ENCODE measurements at places on chromosomes 7 and 10.

DNA sequence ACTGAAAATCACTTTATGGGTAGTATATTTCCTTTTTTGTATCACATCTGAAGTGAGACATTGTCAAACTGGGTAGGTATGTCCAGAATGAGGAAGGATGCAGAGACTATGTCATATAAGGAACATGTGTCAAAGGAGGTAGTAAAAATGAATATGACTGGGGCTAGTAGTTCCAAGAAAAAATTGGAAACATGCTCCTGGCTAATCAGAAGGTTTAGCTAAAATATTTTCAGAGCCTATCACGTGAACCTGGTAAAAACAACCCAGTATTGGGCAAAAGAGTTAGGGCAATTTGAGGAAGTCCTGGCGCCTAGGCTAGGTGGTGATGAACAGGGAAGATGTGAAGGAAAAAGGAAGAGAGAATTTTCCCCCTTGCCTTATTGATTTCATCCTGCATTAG lies 26.4 kb downstream of the ENTPD1 start:
- DNase-seq: no peak

DNA sequence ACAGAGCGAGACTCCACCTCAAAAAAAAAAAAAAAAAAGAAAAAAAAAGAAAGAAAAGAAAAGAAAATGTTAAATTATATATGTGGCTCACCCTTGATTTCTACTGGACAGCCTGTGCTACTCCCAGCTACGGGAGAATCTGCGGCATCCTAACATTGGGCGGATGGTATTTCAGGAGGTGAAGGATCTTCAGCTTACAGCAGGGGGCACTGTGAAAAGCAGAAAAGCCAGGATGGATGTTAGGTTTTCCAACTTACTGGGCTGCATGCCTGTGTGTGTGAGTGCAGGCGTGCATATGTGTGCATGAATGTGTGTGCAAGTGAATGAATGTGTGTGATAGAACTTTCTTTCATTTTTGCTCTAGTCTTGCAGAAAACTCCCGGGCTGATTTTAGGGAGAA lies 1066.5 kb downstream of the TYW1 start:
- DNase-seq: no peak

GRCh38 chr10:126781450-126782216 lies 111.1 kb upstream of the C10orf90 start:
- no peak for DNase-seq

DNA sequence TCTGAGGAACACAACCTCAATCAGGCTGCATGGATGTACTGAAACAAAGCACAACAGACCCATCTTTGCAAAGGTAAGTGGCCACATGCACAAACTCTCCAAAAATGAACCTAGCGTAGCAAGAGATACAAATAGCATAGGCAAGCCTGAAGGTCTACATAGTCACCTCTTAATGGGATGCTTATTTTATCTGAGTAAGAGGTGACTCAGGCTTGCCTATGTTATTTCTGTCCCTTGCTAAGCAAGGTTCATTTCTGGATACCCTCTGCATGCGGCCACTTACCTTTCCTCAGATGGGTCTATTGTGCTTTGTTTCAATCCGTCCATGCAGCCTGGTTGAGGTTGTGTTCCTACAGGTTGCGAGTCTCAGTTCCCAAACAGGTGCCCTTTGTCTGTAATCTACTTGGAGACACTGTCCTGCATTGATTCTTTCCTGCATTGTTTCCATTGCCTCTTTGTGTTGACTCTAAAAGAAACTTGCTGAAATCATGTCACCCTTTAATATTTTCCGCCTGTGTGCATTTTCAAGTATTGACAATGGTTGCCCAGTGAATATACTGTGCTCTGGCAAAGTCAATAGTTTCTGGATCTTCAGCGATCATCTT lies 291.8 kb upstream of the LYZL1 start:
- no peak for DNase-seq

- no peak for DNase-seq
Observed at GRCh38 chr10:16449454-16449853, 12.6 kb downstream of the PTER start.

- peak; percentile 2 for DNase-seq
Observed at GRCh38 chr10:8331896-8332729, 277.6 kb downstream of the GATA3 start.

- no peak for DNase-seq
Observed at GRCh38 chr7:52565974-52566373, 469.5 kb upstream of the POM121L12 start.

GRCh38 chr7:75980430-75981202 lies 13.8 kb downstream of the TMEM120A start:
- DNase-seq: no peak

GRCh38 chr10:100531761-100532160 lies 2.1 kb upstream of the NDUFB8 start:
- DNase-seq: no peak

- peak; percentile 48 for DNase-seq
Observed at GRCh38 chr10:73529089-73529832, 33.4 kb upstream of the PPP3CB start.

DNA sequence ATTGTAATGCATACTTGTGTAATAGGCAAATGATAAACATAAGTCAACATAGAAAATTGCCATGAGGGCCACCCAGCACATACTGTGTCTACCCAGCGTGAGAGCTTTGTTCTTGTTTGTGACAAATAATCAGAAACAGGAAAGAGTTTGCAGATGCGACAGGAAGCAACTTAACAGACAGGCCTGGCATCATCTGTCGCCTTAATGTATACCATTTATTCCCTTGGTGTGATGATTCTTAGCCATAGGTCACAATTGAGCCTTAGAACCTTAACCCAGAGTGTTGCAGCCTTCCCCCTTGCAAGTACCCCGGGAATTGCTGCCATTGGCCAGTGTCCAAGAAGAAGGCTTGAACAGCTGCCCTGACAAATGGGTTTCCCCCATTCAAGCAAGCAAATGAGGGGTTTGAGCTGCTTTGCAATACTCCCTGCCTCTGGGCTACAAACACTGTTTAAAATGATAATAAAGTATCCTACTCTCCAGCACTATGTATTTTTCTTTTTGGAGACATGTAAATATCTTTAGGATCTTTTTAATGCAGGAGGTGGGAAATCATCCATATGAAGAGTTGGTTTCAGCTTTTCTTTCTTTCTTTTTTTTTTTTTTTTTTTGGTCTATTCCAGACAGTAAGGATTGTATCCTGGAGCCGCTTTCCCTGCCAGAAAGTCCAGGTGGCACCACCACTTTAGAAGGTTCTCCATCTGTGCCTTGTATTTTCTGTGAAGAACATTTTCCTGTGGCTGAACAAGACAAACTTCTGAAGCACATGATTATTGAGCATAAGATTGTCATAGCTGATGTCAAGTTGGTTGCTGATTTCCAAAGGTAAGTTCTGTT lies 80.0 kb downstream of the ZNF277 start:
- no peak for DNase-seq

DNA sequence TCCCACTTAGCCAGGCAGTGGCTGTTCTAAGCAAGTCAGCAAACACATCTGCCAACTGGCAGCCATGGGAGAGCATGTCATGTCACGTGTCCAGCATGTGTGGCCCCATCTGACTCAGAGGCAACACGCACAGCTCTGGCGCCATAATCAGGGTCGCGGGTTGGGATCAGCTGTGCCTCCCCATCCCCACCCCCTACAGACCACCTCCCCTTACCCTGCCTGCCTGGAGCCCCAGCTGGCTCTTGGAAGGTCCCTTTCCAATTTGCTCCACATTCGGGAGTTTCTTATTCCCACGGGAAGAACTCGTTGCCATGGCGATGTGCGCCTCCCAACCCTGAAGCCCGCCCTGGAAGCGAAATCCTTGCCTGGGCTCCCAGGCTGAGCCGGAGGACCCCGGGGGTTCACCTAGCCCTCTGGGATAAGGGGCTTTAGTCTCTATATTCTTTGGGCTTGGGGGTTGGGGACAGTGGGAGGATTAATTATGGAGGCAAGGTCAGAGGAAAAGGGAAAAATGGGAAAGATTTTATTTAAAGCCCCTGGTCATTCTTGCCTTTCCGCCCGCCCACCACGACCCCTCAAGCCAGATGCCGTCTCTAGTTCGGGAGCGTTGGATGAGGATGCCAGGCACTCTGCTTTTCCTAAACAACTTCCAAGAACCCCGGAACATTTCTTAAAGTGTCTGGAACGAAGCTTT lies 283.7 kb downstream of the ZEB1 start:
- DNase-seq: no peak

DNA sequence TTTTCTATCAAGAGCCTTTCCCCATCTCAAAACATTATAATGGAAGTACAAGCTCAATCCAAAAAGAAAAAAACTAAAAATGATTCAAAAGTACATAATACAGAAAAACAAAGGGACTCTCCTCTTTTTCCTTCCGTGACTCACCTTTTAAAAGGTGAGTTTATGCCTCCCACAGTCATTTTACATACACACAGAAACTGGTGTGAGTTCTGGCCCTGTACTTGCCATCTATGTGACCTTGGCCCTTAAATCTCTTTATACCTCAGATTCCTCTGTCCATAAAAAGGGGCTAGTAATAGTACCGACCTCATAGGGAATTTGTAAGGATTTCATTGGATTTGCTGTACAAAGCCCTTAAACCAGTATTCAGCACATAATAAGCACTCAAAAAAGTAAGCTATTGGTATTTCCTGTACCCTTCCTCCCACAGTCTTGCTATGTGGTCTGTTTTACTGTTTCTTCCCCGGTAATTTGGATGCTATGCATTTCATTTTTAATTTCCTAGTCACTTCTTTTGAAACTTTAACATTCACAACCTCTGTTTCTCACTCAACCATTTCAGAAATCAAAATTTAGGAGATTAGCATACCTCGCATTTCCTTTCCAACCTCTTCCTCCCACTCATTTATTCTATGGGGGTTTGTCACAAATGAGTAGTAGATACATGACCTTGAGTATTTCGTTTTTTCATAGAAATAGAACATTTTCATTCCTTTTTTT lies 39.0 kb downstream of the STK17A start:
- no peak for DNase-seq

DNA sequence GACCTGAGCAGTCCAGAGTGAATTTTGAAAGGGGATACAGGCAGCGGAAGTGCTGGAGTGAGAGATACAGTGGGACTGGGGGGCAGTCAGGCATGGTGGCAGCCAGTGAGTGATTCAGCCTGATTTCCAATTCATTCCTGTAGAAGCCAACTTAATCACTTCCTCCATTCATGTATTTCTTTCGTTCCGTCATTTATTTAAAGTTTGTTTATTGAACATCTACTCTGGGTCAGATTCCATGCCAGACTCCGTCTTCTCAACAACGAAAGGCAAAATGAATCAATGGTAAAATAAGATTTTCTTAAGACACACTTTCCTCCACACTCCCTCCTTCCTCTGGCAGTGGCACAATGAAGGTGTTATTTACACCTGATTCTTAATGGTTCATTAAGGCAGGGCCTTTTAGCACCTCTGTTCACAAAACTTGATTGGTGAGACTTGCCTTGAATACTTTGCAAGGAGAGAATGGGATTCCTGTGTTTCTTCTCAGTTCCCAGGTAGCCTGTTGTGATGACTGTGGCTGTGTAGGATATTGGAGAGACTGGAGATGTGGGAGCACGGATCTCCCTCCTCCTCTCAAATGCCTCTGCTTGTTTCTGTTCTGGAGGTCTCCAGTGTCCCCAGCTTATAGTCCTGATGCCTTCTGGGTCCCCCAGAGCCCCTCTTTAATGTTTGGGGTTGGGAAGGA lies 27.9 kb downstream of the ADCYAP1R1 start:
- no peak for DNase-seq

GRCh38 chr10:12238821-12239220 lies 42.8 kb downstream of the CDC123 start:
- DNase-seq: no peak

GRCh38 chr7:127713006-127713405 lies 61.0 kb downstream of the SND1 start:
- no peak for DNase-seq

DNA sequence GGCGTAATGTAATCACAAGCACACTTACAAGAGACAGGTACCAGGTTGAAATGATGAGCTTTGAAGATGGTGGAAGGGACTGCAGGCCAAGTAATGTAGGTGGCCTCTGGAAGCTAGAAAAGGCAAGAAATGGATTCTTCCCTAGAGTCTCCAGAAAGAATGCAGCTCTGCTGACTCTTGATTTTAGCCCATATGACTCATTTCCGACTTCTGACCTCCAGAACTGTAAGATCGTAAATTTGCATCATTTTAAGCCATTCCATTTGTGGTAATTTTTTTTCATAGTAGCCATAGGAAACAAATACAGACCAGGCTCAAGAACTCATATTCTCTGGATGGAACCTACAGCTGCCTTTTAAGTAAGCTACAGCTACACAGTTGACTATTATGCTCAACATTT lies 315.5 kb downstream of the MAGI2 start:
- no peak for DNase-seq

DNA sequence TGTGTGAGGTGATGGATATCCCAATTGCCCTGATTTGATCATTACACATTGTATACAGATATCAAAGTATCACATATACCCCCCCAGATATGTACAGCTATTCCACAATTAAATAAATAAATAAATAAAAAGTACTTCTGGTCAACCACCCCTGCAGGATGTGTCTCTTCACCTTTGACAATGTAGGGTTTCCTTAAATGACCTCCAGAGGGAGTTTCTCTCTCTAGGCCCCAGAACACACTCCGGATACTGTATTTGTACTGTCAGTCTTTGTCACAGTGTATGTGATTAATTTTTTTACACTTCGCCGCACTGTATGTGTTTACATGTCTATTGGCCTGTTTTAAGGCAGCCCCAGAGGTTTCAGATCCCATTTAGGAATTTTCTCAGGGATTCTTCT lies 123.6 kb downstream of the ADCYAP1R1 start:
- DNase-seq: no peak

Data from GM18507 (cell line).